ENCODE measurements at places on chromosomes 16 and 17.

- DNase-seq, result no peak
Observed at GRCh38 chr16:88421871-88422433, 31.1 kb upstream of the ZFPM1 start.

GRCh38 chr17:83123896-83124801 is 44.7 kb downstream of the METRNL start:
- no peak for DNase-seq

- no peak for DNase-seq
Observed at GRCh38 chr16:19753815-19754643, 36.0 kb downstream of the IQCK start.

DNA sequence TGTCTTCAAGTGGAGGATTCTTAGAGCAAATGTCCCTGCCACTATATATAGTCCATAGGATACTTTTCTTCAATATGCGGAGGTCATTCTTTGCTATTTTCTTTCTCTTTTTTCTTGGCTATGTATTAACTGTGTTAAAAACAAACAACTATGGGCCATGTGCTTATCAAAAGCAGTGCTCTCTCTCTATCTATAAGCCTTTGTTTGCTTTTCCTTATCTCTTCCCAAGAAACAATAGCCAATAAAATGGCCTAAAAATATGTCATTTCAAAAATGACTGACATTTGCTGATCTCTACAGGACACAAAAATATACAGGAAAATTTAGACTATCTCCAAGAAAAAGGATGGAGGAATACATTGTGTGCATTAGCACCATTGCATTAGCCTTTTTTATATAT is 212.1 kb downstream of the MAF start:
- no peak for DNase-seq

GRCh38 chr17:2144701-2145100 is 89.8 kb downstream of the HIC1 start:
- DNase-seq, result no peak

GRCh38 chr16:85845266-85845665 is 45.8 kb downstream of the COX4I1 start:
- no peak for DNase-seq

DNA sequence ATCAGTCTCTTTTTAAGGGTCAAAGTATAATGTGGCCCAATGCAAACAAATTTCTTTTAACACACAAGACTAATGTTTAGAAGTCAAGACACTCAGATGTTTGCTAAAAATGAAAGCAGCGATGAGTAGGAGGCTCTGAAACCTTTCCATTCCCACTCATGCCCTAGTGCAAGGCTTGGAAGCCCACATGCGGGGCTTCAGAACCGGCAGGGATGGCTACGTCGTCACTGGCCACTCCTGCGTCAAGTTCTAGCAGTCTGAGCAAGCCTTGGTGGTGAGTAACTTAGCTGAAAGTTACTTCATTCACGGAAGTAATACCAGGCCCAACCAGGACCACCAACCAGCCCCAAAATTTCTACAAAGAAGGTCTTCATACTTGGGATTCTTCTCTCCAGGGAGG is 14.8 kb upstream of the TMED6 start:
- DNase-seq, result no peak

- no peak for DNase-seq
Observed at GRCh38 chr16:57240851-57241250, 4.2 kb upstream of the ARL2BP start.

DNA sequence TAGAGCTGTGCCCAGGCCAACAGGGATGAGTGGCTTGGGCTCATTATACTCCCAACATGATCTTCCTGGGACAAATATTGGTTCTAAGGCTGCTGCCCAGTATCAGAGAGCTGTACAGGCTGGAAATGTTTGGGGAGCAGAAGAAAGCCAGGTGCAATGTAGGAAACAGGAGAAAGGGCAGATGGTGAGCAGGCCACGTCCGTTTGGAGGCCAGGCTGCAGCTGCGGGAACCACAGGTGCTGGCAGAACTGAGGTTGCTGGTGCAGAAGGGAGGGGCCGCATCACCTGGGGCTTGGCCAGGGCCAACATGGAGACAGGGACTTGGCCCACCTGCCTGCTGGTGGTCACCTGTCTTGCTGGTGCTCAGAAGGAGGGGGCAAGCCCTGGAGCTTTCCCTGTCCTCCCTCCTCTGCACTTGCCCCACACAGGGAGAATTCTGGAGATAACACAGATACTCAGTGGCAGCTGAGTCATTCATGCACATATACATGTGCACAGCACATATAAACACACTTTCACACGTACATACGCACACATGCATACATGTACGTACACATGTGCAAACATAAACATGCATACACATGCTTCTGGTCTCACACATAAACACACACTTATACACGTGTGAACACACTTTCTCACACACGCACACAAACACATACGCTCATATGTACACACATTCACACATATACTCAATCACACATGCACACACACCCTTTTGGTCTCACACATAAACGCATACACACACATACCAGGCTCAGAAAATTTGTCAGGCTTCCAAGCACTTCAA is 67.7 kb downstream of the WSCD1 start:
- no peak for DNase-seq

DNA sequence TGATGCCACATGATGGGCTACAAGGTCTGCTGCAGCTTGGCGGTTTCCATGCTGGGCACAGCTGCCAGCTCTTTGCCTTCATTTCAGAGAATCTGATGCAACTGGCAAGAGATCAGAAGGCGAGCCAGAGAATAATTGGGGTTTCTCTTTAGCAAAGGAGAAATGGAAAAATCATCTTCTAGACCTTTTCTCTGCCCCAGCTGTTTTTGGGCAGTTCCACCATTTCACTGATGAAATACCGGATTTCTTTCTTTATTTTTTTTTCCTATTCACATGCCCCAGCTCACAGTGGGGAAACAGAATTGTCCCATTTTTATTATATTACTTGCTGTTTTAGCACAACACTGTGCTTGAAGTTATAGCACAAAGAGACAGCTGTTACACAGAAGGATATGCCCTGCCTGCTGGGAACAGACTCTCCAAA is 439.3 kb upstream of the GOT2 start:
- DNase-seq, result no peak

GRCh38 chr16:88878967-88879787 is 12.7 kb upstream of the PABPN1L start:
- no peak for DNase-seq

GRCh38 chr17:61233991-61234750 is 165.5 kb upstream of the TBX2 start:
- DNase-seq, result no peak

DNA sequence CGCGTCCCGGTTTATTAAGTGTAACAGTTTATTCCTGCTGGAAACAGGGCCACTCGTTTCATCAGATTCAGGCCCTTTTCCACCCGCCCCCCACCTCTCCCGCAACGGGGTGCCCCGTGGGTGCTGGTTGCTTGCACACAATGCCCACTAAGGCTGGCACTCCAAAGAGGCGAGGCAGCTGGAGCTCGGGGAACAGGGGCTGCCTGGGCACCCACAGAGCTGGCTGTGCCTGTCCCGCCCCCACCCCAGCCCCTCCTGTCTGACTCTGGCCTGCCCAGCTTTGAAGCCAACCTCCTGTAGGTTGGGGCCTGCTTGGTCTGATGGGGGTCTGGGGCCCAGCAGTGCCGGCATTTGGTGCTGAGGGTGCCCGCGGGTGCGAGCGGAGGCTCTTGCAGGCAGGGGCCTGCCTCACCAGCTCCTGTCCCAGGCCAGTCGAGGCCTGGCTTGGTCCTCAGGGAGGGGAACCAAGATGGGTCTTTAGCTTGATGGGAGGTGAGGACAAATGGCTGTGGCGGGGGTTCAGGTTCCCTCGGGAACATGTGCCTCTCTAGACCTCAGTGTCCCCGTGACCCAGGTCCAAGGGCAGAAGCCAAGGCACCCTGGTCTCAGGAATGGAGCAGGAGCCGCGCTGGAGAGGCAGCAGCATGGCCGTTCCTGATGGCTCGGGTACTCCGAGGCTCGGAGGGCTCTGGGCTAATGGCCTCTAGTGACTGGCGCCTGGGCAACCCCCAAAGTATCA is 20.1 kb downstream of the MYBBP1A start:
- DNase-seq, result no peak

GRCh38 chr17:20009302-20010098 is at the start of gene SPECC1:
TSS of gene SPECC1 (plus strand) at chr17:20009359. CDS start at chr17:20096652, 87,293 bp downstream.
- no peak for DNase-seq

DNA sequence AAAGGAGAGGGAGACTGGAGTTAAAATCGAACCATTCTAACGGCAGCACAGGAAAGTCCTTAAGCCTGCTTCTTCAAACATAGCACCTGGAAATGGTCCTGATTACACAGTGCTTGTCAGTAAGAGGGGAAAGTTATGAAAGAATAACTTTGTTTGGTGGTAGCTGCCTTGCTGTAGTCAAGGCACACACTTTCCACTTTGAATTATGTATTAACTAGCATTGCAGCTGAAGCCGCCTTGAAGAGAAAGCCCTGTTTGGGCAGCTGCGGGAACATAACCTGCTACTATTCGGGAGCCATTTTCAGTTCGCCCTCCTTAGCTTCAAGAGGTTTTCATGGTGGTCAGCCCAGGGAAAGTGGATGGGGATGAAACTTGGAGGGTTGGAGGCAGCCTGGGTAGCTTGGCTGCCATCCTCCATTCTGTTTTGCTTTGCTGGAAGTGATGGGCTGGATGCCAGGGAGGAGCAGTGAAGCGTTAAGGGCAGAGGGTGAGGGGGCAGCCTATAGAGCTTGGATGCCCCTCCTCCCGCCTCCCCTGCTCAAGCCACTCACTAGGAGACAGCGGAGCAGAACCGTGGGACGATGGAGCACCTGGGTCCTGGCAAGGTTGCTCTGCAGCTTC is 5.3 kb upstream of the HAS3 start:
- no peak for DNase-seq

- no peak for DNase-seq
Observed at GRCh38 chr16:50830698-50831097, 88.8 kb downstream of the CYLD start.

DNA sequence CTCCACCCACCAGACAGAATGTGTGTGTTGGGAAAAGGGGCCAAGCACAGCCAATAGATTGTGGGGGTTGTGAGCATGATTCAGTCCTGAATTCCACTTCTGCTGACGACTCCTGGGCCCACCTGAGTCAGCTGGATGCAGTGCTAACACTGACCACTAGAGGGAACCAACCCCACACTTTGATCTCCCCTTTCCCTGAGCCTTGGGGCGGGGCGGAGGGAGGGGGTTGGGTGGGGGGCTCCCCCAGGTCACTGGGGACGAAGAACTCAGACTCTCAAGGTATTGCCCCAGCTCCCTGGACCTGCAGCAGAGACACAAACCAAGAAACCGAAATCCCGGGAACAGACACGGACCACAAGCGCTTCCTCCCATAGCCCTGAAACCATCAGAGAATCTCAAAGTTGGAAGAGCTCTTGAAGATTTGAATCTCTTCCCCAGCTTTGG is 621 bp upstream of the CSHL1 start:
- peak; percentile 42 for DNase-seq

Data from HT-29 (cell line).